ENCODE measurements at places on chromosomes 7 and 10.

DNA sequence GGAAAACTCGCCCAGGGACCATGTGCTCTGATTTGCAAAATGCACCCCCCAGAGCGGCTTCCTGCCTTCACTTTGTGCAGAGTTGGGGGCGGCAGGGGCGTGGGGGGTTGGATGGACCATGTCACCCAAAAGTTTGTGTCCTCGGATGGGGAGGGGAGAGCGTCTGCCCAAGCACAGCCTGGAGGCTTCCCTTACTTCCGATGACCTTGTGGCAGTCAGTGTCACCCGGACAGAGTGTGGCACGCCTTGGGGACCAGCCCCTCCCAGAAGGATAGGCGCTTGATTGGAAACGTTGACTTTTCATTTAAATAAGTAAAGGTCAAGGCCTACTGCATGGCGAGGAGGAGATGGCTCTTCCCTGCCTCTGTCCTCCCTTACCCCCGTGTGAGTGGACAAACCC is 71.6 kb downstream of the LHPP start:
- DNase-seq = no peak

- DNase-seq = no peak
These were observed 20.9 kb upstream of the GOLGA7B start for GRCh38 chr10:97828721-97829120.

GRCh38 chr7:37349979-37350590 is 98.6 kb downstream of the ELMO1 start:
- DNase-seq = no peak

DNA sequence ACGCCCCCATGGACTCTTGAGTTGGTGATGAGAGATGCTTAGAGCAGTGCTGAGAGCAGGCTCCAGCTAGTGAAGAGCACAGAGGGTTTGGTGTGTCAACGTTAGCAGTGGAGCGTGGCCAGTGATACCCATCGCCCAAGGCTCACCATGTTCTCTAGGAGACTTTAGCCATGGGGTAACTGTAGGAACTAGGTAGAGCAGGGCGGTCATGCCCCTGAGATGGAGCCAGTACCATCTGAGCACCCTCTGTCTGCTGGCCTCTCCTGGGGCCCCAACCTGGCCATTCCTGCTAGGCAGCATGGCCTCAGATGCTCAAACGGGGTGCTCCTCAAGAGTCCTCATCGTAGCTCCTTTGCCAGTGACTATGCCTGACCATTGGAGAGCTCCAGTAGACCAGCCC is 179.7 kb downstream of the KCND2 start:
- DNase-seq = no peak

DNA sequence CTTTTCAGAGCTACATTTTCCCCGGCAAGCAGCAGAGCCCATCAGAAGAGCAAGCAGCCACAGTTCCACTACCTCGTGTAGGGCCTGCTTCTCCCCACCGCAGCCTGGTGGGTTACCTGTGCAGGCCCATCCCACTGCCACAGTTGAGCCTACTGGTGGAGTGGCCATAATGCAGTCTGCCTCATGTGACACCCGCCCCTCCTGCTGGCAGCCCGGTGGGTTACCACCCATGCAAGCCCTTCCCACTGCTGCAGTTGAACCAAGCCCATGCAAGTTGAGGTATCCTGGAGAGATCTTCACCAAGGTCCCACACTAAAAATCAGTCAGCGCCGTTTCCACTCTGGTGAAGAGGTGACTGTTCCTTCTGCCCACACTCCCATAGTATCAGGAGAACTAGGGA is 32.1 kb upstream of the CNNM1 start:
- DNase-seq = no peak

DNA sequence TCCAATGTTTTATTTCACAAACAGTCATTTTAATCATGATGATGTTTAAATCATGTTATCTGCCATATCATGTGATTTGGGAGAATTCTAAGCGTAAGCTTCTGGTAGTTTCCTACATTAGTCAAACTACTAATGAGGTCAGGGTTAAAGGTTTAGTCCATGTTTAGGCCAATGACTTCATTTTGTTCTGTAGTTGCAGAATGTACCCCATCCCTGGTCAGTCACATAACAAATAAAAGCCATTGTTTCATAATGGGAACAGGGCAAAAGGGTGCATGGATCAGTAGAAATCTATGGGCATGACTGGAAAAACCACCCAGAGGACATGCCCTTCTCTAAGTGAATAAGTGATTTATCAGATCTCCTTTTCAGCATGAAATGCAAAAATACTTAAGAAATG is 138.4 kb upstream of the ABCB5 start:
- no peak for DNase-seq

DNA sequence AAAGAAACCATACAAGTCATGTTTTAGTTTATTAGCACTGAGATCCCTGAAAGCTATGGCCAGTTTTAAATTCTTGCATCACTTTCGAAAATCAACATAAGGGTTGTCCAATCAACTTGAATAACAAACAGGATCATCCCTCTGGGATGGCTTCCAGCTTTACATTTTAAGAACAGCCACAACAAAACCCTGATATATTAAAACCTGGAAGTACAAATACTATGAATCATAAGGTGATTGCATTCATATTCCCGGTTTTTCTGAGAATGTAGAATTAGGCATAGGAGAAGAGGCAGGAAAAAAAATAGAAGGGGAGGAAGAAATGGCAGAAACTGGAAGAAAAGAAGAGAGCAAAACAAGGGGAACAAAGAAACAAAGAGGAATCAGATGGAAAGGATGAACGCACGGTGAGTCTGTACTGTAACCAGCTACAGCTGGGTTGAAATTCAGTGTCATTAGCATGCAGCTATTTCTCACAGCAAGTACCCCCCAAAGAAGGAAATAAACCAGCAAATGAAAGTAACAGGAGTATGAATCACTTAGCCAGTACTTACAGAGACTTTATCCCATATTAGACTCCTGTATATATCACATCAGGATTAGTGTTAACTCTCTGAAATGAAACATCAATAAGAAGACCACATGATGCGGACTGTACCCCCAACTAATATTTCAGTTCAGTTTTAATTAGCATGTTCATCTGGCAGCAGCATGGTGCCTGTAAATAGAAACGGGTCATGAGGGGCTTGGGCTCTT is 301.3 kb downstream of the RNLS start:
- peak; percentile 69 for DNase-seq

- DNase-seq = no peak
These were observed 134.2 kb downstream of the NRCAM start for GRCh38 chr7:108322046-108322445.

DNA sequence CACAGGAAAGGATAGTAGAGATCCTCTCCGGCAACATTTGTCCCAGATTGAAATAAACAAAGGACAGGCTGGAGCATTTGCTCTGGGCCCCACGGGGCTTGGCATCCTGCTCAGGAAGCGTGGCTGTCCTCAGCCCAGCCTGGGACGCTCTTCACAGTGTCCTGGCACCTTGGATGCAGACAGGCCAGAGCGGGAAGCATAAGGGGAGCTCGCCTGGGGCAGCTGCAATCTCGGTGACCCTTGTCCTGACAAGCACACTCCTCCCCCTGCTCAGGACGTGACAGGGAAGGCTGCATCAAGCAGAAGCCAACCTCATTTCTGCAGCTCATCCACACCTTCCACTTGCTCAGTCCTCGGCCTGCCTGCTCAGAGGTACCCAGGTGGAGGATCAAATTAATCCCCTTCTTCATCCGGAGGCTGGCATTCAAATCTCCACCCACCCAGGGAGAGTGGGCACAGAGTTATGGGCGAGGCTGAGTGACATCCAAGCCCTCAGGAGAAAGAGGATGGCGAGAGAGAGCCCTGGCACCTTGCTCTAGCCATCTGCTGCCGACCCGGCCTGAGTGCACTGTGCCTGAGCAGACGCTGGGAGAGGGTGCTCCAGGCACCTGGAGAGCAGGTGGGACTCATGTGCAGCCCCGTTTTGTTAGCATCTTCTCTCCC is 47.6 kb downstream of the ABRAXAS2 start:
- no peak for DNase-seq

- no peak for DNase-seq
These were observed 724.5 kb downstream of the GRID1 start for GRCh38 chr10:85642082-85642420.

DNA sequence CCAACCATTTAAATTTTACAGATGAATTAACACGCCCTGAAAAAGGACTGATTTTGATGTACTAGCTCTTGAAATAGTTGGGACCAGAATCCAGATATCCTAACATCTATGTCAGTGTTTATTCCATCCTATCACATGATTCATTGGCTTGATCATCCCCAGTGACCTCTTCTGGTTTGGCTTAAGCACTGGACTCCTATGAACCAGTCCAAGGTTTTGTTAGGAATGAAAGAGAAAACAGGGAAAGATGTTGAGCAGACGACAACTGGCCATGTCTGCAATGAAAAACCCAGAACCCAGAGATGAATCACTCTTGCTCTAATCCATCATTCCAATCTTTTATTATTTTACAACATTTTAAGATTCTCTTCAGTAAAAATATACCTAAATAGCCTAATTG is 1080.9 kb downstream of the SORCS1 start:
- no peak for DNase-seq

- DNase-seq = no peak
These were observed 211.4 kb downstream of the THSD7A start for GRCh38 chr7:11620406-11621253.

- DNase-seq = no peak
These were observed 553 bp downstream of the TSPAN15 start for GRCh38 chr10:69451784-69452251.

GRCh38 chr7:142181966-142182365 is 70.4 kb downstream of the MGAM2 start:
- no peak for DNase-seq

DNA sequence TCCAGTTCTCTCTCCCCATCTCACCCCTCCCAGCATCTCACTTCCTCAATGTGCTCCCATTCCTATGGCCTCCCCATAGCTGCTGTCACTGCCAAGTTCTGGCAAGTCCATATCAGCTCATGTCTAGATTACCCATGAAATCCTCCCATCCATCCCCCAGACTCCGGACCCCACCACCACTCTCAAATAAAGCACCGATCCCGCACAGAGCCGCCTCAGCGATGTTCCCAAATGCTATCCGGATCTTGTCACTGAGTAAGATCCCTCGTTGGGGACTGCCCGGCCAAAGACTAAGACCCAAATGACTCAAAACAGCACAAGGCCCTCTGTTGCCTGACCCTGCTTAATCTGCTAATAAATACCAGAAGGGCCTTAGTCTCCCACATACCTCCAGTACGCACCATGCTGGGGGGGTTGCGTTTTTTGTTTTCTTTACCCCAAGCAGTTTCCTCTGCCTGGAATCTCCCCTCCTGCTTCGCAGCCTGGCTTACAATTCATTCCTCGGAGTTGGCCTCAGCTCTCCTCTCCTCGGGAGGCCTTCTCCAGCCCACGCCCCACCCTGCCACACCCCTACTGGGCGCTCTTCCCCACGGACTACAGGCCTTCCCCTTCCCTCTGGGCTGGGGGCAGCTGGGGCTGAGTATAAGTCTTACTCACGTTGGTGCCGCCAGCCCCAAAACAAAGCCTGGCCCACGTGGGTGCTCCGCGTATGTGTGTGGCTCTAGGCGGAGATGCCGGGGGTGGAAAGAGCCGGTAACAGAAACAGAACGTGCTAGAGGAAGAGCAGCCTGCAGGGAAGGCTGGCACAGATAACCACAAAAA is 1.8 kb upstream of the DUSP5 start:
- DNase-seq = peak; percentile 97

GRCh38 chr10:35532141-35532540 is 73.0 kb upstream of the GJD4 start:
- DNase-seq = no peak

DNA sequence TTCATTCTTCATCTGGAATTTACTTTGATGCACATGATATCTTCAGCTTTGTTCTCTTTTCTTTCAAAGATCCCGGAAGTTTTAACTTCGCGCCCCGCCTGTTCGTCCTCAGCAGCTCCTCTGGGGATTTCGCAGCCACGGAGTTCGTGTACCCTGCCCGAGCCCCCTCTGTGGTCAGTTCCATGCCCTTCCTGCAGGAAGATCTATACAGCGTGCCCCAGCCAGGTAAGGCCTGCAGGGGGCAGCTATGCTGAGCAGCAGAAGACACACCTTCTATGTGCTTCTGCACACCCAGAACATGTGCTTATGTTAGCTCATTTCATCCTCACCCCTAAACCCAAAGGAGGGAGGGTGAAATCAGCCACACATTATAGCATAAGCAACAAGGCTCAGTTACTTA is 79.7 kb upstream of the LYZL2 start:
- DNase-seq = no peak

DNA sequence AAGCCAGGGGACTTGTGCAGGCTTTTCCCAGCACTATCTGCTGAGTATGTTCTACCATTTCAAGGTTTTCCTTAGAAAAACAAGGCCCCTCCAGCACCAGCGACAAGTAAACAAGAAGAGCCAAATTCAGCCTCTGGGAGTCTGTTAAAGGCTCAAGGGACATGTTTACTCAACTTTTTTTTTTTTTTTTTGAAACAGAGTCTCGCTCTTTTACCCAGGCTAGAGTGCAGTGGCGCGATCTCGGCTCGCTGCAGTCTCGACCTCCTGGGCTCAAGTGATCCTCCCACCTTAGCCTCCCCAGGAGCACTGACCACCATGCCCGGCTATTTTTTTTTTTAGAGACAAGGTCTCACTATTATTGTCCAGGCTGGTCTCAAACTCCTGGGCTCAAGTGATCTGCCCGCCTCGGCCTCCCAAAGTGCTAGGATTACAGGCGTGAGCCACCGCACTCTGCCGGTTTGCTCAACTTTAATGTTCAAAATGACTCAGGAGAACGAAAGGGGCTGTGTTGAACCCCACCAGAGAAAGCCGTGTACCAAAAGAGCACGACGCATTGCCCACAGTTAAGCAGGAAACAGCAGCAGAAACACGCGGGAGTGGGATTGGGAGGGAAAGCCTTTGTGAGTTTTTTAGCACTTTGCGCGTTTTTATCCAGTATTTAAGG is 772 bp downstream of the PRDX3 start:
- no peak for DNase-seq

DNA sequence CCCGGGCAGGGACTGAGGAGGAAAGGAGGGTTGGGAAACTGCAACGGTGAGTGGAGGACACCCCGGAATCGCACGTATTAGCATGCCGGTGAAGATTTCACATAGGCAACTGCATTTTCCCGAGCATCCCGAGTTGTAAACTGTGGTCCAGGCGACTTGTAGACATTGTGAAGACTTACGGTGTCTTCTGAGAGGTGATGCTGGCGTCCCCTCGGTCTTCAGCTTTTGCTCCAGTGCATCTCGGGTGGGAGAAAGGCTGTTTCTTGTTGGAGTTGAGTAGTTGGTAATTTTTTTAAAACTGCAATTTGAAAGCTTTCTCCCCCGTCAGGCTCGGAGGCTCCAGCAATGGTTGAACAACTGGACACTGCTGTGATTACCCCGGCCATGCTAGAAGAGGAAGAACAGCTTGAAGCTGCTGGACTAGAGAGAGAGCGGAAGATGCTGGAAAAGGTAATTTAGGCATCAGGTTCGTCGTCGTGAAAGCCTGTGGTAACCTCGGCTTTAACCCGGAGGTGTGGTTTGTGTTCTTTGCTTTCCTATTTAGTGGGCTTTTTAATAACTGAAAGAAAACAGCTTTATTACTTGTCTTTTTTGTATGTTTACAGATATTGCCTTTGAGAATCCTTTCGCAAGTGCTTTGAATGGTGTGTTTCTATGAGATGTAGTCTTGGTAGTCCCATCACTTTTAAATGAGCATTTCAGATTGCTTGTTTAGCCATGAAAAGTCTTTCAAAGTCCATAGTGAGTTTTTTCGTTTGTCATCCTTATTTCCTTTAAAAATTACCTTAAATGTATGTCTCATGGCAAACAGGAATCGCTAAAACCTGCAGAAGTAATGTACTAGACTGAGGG is 687 bp downstream of the HELLS start:
- DNase-seq = peak; percentile 39

GRCh38 chr10:122988501-122988900 is 8.3 kb downstream of the PSTK start:
- peak; percentile 23 for DNase-seq

- DNase-seq = peak; percentile 91
These were observed 52.3 kb downstream of the HECW1 start for GRCh38 chr7:43164757-43165156.
